ENCODE measurements at places on chromosomes 2 and 18.

GRCh38 chr18:22114526-22115321 lies 54.7 kb upstream of the GATA6 start:
- DNase-seq = no peak

- DNase-seq = peak; percentile 86
These were observed 89.7 kb downstream of the TMEM247 start for GRCh38 chr2:46569061-46569560.

GRCh38 chr2:38343212-38343611 lies 33.9 kb downstream of the ATL2 start:
- DNase-seq = no peak

GRCh38 chr18:25873833-25874232 lies 216.6 kb downstream of the SS18 start:
- no peak for DNase-seq

DNA sequence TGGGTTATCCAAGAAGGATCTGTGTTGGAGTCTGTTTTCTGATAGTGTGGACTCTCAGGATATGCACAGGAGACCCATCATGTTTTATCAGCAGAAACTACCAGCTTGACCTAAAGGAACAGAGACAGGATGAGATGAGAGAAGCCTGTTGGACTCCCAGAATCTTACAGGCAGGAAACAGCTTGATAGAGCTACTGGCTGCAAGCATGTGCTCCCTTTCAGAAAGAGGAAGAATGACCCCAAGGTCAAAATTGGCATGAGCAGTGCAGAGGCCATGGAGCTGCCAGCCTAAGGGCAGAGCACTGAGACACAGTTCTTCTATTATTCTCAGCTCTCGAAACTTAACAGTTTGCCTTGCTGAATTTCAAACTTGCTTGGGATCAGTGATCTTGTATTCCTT lies 135.2 kb upstream of the NFATC1 start:
- DNase-seq = peak; percentile 3

DNA sequence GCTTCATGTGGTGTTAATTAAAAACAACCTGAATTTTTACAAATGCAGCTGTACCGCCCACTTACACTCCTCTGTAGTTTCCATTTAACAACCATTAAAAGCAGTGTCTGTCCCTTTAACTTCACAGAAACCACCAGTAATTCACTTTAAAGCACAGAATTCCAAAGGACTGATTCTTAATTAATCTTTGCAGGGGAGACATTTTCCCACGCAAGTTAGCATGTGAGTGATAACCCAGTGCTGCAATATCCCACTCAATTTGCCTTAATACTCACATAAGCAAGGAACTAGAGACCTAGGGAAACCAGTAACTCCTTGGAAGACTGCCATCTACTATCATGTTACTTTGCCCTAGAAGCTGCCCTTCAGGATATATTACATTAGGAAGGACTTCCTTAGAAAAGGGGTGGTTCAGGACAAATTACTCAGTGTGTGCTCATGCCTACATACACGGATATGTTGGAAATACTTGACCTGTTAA lies 102.3 kb downstream of the OSR1 start:
- DNase-seq = no peak

GRCh38 chr2:85935170-85935745 lies 46.5 kb upstream of the ST3GAL5 start:
- DNase-seq = no peak

DNA sequence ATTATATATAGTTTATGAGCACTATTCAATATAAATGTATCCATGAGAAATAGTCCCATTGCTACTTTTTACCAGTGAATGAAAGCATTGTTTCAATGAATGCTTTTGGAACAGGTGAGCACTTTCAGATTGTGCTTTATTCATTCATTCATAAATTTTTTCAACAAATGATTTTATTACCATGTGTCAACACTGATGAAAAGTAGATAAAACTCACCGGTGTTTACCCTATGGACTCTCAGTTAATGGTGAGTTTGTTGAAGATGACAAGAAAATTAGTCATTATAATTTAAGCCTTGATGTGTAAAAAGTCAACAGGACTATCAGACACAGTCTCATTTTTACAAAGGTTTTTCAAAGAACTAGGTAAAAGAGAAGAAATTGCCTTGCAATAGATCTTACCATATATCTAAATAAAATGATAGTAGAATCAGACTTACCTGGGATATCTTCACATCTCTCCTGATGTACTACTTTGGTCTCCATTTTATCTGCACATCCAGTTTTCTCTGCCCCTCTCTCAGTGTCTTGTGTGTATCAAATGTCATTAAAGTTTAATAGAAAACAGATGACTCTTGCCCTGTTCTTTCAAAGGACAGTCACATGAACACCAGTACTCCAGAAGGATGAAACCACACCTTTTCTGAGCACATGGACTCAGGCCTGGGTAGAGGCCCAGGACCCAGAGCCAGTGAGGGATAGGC lies 325.3 kb upstream of the RND3 start:
- no peak for DNase-seq

GRCh38 chr2:181313845-181314244 lies 143.3 kb upstream of the ITGA4 start:
- no peak for DNase-seq

DNA sequence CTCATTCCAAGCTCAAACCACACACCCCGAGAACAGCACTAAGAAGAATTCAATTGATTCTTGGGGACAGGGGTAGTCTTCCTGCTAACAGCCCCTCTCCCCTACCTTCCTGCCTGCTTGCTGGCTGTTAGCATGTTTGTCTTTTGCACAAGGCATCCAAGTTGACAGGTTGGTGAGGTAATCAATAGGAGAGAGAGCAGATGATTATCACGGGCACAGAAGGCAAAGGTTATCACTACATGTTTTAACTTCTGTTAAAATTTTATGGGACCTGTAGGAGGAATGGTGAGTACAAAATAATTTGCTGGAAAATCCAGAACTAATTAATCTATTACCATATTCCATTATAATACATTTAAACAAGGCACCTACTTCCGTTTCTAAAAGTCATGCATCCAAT lies 442.1 kb upstream of the TCF4 start:
- DNase-seq = no peak

GRCh38 chr2:48929571-48930301 lies 174.2 kb upstream of the LHCGR start:
- DNase-seq = no peak

DNA sequence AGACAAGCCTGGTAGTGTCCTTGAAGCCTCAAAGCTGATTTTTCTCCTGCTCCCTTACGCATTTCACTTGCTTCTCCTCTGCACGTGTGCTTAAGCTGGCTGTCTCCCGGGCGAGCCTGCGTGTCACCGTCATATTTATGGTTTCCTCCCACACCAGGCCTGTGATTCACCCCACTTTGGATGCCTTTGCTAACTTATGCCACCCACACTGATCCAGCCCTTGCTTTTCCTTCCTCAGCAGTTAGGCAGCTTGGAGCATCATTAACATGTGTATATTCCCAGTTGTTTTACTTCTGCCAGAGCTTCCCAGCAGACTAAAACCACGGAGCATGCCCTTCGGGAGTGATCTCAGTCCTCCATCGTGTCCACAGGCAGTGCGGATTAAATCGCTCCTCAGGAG lies 2.2 kb downstream of the ST3GAL5 start:
- DNase-seq = peak; percentile 92

DNA sequence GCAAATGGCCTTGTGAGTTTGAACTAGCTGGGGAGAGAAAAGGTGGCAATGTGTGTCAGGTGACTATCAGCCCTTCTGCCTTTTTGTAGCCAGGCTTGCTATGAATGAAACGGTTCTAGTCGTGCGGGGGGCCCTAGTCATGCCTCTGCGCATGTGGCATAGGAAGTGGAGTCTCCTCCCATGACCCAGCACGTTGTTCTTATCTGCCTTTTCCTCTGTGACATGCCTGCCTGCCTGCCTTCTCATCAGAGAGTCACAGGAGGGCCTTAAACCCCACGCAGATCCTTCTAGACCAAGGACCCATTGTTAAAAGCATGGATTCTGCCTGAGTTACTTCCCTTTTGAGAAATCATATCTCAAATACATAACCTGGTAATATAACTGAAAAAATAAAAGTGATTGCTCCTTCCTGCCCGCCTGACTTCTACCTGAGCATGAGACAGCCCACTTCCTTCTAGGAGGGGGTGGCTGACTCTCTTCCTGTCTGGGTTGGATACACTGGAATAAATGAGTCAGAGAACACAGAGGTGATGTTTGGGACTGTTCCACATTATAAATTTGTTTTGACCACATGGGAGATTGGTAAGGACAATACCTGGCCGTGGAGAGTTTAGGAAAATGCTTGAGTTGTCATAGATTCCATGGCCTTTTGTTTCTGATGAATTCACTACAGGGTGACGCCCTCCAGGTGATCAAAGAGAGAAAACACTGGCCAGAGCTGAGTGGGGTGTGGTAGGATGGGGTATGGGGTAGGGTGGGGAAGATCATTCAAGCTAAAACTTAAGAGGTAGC lies 49.8 kb downstream of the FBLN7 start:
- no peak for DNase-seq

GRCh38 chr2:176111309-176111663 lies 4.2 kb downstream of the HOXD11 start:
- peak; percentile 52 for DNase-seq

DNA sequence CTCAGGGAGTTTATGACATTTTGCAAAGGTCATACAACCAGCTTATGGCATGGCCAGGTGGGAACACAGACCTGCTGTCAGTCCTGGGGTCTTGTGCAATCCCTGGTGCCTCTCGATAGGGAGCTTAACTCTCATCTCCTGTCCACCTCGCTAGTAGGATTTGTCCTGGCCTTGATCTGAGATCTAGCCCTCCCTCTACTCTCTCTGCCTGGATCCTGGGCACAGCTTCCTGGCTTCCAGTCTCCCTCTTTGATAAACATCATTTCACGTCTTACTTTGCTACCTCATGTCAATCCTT lies 13.8 kb downstream of the GALR1 start:
- no peak for DNase-seq

DNA sequence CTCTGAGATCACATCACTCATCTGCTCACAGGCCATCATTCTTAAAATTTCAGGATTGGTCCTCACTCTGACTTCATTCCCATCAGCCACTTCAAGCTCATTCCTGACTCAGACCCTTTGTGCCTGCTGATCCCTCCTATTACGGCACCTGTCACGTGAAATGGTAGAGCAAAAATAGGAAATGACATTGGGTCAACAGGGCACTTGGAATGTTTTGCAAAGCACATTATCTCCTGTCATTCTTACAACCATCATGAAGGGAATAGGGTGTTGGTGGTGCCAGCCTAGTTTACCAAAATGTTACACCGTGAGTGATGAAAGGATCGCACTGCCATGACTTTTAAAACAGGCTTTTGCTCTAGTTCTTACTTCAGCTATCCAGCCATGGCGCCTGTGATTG lies 61.1 kb downstream of the EIF5B start:
- DNase-seq = no peak

- DNase-seq = peak; percentile 91
These were observed 78.8 kb upstream of the PELI1 start for GRCh38 chr2:64223055-64223454.

DNA sequence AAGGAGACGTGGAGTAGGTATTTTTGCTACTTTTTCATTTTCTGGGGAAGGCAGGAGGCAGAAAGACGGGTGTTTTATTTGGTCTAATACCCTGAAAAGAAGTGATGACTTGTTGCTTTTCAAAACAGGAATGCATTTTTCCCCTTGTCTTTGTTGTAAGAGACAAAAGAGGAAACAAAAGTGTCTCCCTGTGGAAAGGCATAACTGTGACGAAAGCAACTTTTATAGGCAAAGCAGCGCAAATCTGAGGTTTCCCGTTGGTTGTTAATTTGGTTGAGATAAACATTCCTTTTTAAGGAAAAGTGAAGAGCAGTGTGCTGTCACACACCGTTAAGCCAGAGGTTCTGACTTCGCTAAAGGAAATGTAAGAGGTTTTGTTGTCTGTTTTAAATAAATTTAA lies 3.4 kb downstream of the FZD7 start:
- DNase-seq = peak; percentile 40

DNA sequence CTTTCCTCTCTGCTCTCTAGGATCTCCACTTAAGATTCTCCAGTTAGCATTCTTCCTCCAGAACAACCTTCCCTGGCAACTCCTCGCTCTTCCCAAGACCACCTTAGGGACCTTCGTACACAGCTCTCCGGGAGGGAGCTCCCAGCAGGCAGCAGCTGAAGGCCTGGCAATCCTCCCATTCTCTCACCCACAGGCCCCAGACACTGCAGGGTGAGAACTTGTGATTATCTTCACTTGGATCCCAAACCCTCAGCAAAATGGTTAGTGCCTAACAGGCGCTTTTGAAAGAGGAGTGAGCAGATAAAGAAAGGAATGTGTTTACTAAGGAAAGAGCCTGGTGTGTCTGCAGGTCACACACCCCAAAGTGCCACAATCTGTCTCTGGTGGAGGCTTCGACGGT lies 83.8 kb upstream of the SNTG2 start:
- DNase-seq = no peak

- no peak for DNase-seq
These were observed 21.2 kb downstream of the MAPRE2 start for GRCh38 chr18:35062408-35062807.

DNA sequence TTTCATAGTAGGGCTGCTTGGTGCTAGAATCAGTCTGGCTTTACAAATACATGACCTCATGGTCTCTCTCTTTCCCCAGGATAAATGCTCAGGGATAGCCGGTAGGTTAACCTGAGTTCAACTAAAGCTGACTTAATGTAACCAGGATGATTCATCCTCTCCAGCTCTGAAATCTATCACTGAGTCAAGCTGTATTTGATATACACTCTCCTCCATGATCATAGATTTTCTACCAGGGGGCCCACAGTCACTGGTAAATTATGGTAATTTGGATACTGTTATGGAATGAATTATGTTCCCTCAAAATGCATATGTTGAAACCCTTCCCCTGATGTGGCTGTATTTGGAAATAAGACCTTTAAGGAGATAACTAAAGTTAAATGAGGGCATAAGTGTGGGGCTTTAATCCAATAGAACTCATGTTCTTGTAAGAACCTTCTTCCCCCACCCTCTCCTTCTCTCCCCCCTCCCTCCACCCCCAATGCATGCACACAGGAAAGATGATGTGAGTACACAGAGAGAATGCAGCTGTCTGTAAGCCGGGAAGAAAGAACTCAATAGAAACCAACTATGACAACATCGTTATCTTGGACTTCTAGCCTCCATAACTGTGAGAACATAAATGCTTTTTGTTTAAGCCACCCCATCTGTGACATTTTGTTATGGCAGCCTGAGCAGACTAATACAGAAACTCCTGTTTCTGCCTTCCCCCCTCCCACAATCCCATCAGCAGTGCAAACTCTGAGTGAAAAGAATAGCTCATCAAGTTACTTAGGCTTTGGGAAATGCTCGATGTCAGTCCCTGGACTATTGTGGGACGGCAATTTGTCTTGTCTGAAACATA lies 134.9 kb upstream of the KYNU start:
- DNase-seq = no peak

- no peak for DNase-seq
These were observed 144.5 kb downstream of the MEIS1 start for GRCh38 chr2:66579186-66580126.

- no peak for DNase-seq
These were observed 5.7 kb downstream of the RHOB start for GRCh38 chr2:20452551-20452950.

Data from suppressor macrophage treated with lipopolysaccharide for 4 hours (primary cell).